AG09309 (cell line): ENCODE measurements at places on chromosomes 3 and 15.

GRCh38 chr3:42900226-42901072 lies 5.5 kb upstream of the ZNF662 start:
- no peak for DNase-seq

DNA sequence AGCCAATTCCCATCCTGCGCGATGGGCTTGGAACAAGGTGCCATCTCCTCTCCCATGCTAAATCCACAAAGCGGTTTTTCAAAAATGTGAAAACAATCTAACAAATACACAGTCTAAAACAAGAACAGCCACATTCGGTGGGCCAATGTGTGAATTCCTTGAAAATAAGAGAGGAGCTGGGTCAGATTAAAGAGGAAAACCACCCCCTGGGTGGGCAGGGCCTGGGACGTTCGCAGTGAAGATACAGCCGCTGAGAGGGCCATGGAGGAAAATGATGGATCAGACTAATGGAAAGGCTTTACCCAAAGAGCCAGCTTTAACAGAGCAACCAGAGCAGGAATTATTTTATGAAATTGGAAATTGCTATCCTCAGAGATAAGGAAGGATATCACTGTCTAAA lies 27.4 kb downstream of the PRR20G start:
- DNase-seq: no peak

- DNase-seq: no peak
Measured at GRCh38 chr3:159008401-159008800, 206.5 kb downstream of the MFSD1 start.

GRCh38 chr15:80418892-80419537 lies 14.8 kb downstream of the ARNT2 start:
- peak; percentile 24 for DNase-seq

- DNase-seq: peak; percentile 27
Measured at GRCh38 chr3:177928172-177928873, 607.9 kb upstream of the KCNMB2 start.

- DNase-seq: no peak
Measured at GRCh38 chr15:31130576-31131237, 29.2 kb upstream of the TRPM1 start.

- DNase-seq: no peak
Measured at GRCh38 chr15:55035749-55036148, 161.0 kb downstream of the RSL24D1 start.

GRCh38 chr3:124565013-124565412 lies 165.2 kb upstream of the UMPS start:
- DNase-seq: peak; percentile 24

GRCh38 chr15:80070840-80071239 lies 11.4 kb downstream of the ZFAND6 start:
- no peak for DNase-seq
